ENCODE measurements at places on chromosomes 2 and 18.

GRCh38 chr2:150134223-150134857 is 353.1 kb downstream of the RND3 start:
- no peak for DNase-seq

GRCh38 chr18:63175264-63175663 is 144.3 kb downstream of the BCL2 start:
- no peak for DNase-seq

- no peak for DNase-seq
These were observed 2.6 kb downstream of the TMEM131 start for GRCh38 chr2:97992836-97993825.

DNA sequence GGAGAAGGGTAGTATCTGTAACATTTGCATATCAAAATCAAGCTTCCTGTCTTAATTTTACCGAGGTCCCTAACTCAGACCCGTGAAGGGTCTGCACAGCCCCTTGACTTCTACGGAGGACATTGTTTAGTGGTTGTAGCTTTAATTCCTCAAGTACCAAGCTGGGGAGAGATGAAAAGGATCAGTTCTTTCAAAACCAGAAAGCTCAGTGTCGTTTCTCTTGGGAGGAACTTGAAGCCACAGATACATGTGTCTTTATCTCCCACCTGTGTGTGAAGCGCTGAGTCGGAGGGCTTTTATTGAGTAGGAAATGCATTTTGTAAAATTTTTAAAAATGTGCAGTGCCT is 263.6 kb downstream of the GBX2 start:
- no peak for DNase-seq

DNA sequence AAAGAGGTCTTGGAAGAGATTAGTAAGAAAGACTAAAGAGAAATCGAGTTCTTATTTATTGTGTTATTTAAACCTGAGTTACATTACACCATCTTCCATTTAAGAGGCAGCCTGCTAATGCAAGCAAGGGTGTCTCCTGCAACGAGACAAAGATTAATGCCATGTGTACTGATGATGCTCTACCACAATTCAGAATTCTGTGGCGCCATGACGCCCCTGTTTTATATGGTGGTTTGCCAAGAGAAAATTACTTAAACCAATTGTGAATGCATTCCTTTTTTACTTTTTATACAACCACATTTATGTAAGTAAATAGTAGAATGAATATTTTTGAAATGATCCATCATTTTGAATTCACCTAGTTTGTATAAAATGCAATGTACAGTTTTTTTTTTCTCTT is 356.1 kb upstream of the ZEB2 start:
- DNase-seq, result no peak

DNA sequence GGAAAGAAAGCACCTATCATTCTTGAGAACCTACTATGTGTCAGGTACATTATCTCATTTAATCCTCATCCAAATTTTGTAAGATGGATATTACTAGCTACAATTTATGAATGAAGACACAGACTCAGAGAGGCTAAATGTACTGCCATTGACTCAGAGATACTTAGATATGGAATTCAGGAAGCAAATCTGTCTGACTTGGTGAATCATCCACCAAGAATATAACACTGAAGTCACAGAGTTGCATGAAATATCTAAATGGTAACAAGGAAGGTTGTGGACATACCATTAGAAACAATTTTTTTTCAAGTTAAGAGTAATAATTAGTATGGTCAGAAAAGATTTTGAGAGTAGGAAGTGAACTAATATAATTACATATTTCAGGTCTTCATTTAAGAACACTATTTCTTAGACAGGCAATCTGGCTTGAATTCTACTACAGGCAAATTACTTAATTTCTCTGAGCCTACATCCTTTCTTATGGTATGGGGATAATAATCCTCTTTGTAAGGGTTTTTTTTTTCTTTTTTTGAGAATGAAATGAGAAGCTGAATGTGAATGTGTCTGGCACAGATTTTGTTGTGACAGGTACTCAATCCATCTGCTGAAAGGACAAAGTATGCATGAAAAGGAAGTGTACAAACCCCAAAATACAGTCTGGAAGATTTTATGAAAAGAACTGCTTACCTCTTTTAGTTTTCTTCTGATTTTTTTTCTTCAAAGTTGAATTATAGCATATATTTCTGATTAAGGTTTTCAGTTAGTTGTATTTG is 14.8 kb upstream of the C2orf66 start:
- no peak for DNase-seq

DNA sequence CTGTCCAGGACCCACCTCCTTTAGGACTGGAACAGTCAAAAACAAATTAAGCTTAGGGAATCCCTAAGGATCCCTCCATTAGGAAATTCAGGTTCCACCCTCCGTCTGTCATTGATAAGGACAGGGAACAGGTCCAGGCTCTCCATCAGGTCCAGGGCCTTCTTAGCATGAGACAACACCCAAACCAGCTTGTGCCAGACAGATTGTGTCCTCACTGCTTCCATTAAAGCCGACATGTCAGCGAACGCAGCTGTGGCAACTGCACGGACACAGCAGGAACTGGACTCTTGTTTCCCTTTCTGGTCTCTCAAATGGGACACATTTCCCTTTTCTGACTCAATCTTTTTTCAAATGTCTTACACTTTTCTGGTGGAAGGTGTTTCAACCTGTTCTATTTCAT is 81.4 kb downstream of the BCL11A start:
- no peak for DNase-seq

DNA sequence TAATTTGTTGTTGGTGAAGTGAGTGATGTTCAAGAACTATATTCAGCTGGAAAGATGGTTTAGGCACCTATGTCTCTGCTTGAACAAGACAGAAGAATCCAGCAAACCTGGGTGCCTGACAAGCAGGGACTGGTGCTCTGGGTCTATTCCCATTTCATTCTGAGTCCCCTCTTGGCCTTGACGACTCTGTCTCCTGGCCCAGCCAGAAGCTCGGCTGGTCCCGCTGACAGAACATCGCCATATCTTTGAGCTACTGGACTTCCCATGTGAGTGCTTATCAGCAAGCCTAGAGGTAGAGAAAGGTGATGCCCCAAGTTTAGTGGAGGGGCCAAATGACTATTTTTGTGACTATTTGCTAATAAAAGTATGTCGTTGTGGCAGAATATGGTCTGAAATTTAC is 48.2 kb downstream of the SDC1 start:
- no peak for DNase-seq

- no peak for DNase-seq
These were observed 179.6 kb downstream of the FAM124B start for GRCh38 chr2:224222291-224222690.

DNA sequence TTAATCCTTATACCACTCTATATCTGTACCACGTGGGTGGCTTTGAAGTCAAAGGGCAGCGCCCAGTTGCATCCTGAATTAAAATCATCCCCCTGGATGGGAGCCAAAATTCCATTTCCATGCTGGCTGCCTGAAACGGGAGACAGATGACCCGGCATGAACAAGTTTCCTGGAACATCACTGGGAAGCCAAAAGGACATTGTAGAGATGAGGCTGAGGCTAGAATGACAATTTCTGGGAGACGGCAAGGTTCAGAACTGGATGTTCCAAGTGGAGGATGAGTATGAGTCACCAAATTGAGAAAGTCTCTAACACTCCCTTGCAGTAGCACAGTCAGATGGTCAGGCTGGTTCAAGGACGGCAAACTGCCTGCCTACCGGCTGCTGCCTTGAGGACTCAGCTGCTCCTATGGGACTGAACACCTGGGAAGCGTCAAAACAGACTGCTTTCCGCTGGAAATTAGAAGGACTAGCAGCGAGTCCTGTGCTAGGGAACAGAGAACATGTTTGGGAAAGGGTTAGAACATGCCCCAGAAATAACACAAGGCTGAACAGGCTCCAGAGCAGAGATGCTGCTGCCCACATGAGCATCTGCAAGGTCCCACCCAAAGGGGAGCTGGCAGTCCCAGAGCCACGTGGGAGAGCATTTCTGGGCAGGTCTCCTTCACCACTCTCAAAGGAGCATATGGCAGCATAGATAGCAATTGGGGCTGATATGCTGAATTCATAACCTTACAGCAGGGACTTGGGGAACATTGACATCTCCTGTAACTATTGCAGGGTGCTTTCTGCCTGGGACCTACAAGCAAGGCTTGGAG is 32.0 kb downstream of the YPEL5 start:
- DNase-seq, result no peak

- DNase-seq, result no peak
These were observed 74.7 kb upstream of the PPM1B start for GRCh38 chr2:44093970-44094369.

DNA sequence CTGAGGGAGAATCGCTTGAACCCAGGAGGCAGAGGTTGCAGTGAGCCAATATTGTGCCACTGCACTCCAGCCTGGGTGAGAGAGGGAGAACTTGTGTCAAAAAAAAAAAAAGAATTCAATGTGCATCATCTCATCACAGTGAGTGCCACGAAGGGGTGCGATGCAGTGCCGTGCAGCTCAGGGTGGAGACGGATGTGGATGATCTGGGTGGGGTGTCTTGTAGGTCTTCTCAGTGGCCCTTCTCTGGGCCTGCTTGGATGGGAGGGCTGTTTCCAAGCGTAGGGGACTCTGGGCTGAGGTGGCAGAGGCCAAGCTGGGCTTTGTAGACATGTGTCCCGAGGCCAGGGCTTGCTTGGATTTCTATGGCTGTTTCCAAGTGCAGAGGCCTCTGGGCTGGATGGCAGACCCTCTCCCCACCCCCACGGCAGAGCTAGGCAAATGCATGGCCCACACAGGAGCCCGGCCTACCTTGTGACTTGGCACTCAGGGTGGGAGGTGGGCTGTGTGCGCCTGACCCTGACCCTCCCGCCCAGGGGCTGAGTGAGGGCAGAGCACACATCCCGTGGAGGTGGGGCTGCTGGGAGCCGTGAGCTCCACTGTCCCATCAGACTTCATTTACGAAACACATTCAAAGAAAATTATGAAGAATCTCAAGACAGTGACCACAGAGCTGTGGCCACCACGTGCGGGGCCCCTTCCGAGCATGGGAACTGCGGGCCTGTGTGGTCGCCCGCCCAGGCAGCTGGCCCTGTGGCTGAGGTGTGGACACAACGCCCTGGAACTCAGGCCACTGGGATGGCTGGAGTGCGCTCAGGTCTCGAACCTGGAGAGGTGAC is 76.4 kb downstream of the ASB1 start:
- DNase-seq, result no peak

DNA sequence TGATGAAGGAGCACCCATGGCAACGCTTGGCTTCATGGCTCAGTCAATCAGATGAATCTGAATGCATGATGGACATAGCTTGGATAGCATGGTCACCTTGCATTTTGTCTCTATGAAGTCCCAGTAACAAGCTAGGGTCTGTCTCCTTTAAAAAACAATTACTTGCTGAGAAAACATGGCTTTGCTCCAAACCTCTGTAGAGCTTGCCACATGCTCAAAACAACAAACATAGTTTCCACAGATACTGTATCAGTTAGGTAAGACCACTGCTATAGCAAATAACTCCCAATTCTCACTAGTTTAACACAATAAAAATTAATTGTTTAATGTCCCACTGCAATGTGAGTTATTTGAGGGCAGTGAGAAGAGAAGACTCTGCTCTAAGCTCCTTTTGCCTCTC is 401.0 kb downstream of the IRS1 start:
- DNase-seq, result no peak

All from stimulated activated CD4-positive, alpha-beta T cell treated with anti-CD3 and anti-CD28 coated beads, Interleukin-12 subunit alpha, Interleukin-12 subunit beta, amount 100 ng/mL, for 24 hours (primary cell).